ENCODE measurements at places on chromosomes 7 and 10.

- no peak for DNase-seq
Measured at GRCh38 chr10:126262233-126262838, 125.9 kb downstream of the ADAM12 start.

- DNase-seq: no peak
Measured at GRCh38 chr10:10845826-10846503, 171.7 kb upstream of the CELF2 start.

GRCh38 chr7:147498081-147498480, 1092.5 kb upstream of the C7orf33 start:
- no peak for DNase-seq

DNA sequence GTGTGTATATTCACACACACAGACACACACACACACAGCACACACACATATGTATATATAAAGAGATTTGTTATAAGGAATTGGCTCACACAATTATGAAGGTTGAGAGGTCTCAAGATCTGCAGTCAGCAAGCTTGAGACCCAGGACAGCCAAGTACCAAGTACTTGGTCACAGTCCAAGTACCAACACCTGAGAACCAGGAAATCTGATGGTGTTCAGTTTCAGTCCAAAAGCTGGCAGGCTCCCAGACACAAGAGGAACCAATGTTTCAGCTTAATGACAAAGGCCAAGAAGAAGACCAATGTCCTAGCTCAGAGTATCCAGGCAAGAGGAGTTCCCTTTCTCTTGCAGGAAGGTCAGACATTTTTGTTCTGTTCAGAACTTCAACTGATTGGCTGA, 780.2 kb downstream of the MAGI2 start:
- no peak for DNase-seq

GRCh38 chr10:36362257-36362656, 720.2 kb upstream of the FZD8 start:
- no peak for DNase-seq

- DNase-seq: no peak
Measured at GRCh38 chr10:58996063-58996462, 180.4 kb upstream of the PHYHIPL start.

GRCh38 chr7:55521512-55521911, 50.8 kb downstream of the VOPP1 start:
- no peak for DNase-seq

DNA sequence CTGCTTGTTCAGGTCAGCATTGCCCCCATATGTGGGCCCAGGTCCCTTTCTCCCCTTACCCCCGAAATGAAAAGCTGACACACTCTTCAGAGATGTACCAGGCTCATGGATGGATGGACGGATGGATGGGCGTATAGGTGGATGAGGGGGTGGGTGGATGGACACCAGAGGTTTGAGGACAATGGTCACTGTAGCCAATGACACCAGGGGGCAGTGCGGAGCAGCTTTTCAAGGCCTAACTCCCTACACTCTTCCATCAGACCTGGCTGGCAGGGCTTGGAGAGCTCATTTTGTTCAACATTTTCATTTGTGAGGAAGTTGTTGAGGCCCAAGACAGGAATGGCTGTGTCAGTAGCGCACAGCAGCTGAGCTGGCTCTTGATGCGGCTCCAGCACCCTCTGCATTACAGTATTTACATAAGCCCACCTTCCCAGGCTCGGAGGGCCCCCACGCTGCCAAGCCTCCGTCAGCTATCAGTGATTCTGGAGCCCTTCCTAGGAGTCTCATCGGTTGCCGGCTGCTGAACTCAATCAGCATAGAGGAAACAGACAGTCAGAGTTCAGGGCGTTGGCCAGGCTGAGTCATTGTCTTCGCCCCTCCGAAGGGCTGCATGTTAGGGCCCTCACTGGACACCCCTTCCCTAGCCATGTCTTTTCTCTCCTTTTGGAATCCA, 11.6 kb upstream of the FFAR4 start:
- DNase-seq: peak; percentile 31

- DNase-seq: no peak
Measured at GRCh38 chr10:70457759-70458305, 16.4 kb upstream of the NODAL start.

Data from stimulated activated CD4-positive, alpha-beta T cell treated with anti-CD3 and anti-CD28 coated beads, Interleukin-12 subunit alpha, Interleukin-12 subunit beta, amount 100 ng/mL, for 4 hours (primary cell).